ENCODE measurements at places on chromosomes 6 and 20.
A peak's percentile ranks its signal among the peaks of the same experiment; 100 is the strongest.

DNA sequence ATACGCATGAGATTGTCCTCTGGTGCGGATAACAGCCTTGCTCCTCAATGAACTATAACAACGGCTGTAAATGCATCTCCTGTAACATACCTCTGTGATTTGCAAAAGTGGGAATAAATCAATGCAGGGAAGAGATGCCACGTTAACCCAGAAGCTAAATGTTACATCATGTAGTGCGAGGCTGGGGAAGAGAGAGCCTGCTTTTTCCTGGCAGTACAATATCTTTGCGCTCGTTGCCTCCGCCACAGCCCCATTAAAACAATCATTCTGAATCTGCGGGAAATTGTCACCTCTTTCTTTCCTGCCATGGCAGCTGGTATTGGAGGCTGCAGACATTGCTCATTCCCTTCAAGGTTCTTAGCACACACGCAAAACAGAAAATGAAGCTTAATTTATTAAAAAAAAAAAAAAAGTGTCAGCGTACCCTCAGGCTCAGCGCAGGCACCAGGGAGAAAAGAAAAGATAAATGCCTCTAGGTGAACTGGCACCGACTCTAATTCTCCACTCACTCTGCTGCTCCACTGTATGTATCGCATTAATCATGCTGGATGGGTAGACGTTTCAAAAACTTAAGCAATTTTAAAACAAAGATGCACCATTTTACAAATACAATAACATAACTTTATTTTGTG is 70.2 kb upstream of the TFB1M start:
- no peak for DNase-seq

DNA sequence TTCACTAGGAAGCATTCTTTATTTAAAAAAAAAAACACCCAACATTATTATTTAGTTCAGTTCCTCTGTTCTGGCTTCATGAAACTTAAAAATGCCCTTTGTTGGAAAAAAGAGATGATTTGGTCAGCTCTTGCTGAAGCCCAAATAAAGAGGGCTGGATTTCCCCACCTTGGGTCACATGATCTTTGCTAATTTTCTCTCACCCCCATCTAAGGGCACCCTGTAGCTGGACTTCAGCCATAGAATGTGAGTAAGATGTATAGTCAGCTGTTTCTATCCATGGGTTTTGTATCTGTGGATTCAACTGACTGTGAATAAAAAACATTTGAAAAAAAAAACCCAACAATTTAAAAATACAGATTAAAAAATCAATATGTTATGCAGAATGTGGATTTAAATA is 213.9 kb upstream of the SULF2 start:
- no peak for DNase-seq

GRCh38 chr6:108383981-108384380 is 89.1 kb downstream of the AFG1L start:
- DNase-seq, result no peak

DNA sequence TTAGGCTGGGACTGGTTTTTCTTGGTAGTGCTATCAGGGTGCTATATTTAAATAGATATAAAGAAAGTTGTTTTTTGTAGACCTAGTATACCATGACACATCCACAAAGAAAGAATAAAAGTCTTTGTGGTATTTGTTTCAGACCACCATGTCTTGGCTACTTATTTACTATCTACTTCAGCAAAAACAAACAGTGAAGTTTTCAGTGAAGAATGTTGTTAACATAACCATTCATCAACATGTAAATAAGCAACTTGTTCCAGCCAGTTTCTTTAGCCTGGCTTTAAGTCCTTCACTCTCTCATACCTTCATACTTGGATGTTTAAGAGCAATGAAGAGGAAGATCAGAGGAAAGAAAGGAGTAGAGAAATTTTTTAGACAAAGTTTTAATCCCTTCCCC is 624.1 kb downstream of the CD109 start:
- no peak for DNase-seq

- no peak for DNase-seq
Measured at GRCh38 chr20:37775200-37775599, 81.4 kb downstream of the CTNNBL1 start.

- no peak for DNase-seq
Measured at GRCh38 chr6:33212857-33213165, 4.5 kb downstream of the RING1 start.

DNA sequence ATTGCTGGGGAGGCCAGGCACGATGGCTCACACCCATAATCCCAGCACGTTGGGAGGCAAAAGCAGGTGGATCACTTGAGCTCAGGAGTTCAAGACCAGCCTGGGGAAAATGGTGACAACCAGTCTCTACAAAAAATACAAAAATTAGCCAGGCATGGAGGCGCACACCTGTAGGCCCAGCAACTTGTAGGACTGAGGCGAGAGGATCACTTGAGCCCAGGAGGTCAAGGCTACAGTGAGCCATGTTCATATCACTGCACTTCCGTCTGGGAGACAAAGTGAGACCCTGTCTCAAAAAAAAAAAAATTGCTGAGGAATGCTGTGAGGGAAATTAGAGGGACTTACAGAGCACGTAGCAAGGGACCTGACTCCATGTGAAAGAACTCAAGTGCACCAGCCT is 40.8 kb upstream of the ID1 start:
- no peak for DNase-seq

DNA sequence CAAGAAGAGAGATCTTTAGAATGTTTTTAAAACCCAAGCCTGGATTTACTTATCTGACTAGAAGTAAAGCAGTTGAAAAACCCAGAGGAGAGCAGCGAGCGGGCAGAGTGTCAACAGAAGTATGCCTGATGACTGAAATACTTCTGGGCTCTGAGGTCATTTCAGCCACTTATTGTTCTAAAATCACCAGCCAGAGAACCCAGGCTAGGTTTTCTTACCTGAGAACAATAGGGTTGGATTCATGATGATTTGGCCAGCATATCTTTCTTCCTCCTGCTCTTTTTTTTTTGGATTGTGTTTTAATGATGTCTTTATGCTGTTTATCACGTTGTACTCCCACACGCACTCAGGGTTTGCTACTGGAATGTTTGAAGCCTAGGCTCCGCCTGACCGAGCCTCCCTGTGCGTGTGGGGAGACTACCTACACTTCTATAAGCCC is 63.0 kb upstream of the KIF25 start:
- peak; percentile 11 for DNase-seq

DNA sequence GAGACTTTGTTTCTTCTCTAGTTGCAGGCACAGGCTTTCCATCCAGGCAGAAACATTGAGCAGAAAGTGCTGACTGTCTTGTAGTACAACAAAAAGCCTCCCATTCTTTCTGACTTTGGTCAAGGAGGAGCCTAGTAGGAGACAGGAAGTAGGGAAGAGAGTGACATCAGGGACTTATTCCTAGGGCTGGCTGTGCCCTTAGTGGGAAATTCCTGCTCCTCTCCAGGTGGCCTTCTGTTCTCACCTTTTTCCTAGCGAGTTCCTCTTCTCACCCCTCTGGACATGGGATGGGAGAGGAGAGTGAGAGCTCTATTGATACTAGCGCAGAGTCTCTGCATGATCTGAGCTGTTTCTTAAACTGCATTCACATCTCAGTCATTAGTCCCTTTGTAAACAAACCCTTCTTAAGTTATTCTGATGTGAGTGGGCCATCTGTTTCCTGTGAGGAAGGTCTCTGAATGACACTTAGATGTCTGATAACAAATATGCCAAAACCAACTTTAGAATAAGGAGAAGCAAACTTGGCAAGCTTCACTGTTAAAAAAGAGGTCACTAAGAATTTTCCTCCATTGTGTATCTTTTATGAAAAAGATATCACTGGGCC is 455.0 kb downstream of the GJA1 start:
- no peak for DNase-seq
